ENCODE measurements at places on chromosomes 1 and 21. TPM values are rescaled to one million over a fixed set of nuclear protein-coding genes. Genes with fewer than 3 reads are reported as not detected.

Gene MYCBP
- 22.4 TPM for total RNA-seq

Gene RBM11
- total RNA-seq = 2.0 TPM

Gene NBPF10
- total RNA-seq = 3.7 TPM

Gene SPATA45
- total RNA-seq = not detected

Gene CTPS1
- total RNA-seq = 20.7 TPM

Gene SYNC
- 19.9 TPM for total RNA-seq

Gene FAM177B
- not detected for total RNA-seq

Gene S100A7
- not detected for total RNA-seq

Gene KCNJ10
- 0.58 TPM for total RNA-seq

Gene GPR161
- 22.0 TPM for total RNA-seq

Gene CCDC30
- total RNA-seq = 4.5 TPM

DNA sequence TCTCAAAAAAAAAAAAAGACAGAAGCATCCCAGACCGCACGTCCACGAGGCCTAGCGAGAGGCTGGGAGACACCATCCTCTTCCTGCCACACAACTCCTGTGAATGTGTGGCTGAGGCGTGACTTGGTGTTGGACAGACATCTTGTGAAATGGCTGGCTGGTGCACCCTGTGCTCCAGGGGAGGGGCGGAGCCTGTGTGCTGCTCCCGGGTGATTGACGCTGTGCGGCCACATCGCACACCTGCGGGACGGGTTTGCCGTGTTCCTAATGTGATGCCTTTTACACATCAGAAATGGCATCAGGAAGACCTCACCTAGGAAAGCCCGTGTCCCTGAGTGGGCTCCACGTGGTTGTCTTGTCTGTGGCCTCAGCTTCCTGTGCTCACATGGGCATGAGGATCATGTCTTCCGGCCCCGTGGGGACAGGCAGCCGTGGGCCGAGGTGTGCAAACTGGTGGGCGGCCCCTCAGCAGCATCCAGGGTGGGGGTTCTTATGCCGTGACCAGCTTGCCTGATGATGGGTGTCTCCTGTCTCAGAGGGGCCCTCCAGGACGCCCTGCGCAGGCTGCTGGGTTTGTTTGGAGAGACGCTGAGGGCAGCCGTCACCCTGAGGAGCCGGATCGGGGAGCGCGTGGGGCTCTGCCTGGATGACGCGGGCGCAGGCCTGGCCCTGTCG lies 64.4 kb downstream of the PCNT start:
- H3K36me3 ChIP-seq = peaks cover 86% of the 10 kb centered on the region
- H3K4me3 ChIP-seq = no peak overlapping the region
- DNase-seq = peak; percentile 72
- no peaks in the 10 kb centered on the region for H3K27me3 ChIP-seq

GRCh38 chr1:85612704-85613361 lies 32.3 kb downstream of the CCN1 start:
- no peak overlapping the region for H3K4me3 ChIP-seq
- DNase-seq = no peak
- peaks cover 7% of the 10 kb centered on the region for H3K27me3 ChIP-seq

- DNase-seq = no peak
- no peaks in the 10 kb centered on the region for H3K4me1 ChIP-seq
- no peak overlapping the region for H3K4me3 ChIP-seq
- H3K36me3 ChIP-seq = no peaks in the 10 kb centered on the region
Observed at GRCh38 chr1:110061341-110061740, 9.1 kb downstream of the ALX3 start.

GRCh38 chr1:49298304-49298703 lies 521.6 kb upstream of the BEND5 start:
- no peaks in the 10 kb centered on the region for H3K4me1 ChIP-seq
- H3K4me3 ChIP-seq = no peak overlapping the region
- no peak for DNase-seq
- no peak overlapping the region for H3K27ac ChIP-seq
- H3K36me3 ChIP-seq = no peaks in the 10 kb centered on the region

GRCh38 chr1:41038110-41038509 lies 16.6 kb upstream of the SLFNL1 start:
- no peak for DNase-seq
- H3K27ac ChIP-seq = no peak overlapping the region
- no peaks in the 10 kb centered on the region for H3K4me1 ChIP-seq
- H3K27me3 ChIP-seq = no peaks in the 10 kb centered on the region
- H3K4me3 ChIP-seq = no peak overlapping the region
- no peaks in the 10 kb centered on the region for H3K36me3 ChIP-seq

DNA sequence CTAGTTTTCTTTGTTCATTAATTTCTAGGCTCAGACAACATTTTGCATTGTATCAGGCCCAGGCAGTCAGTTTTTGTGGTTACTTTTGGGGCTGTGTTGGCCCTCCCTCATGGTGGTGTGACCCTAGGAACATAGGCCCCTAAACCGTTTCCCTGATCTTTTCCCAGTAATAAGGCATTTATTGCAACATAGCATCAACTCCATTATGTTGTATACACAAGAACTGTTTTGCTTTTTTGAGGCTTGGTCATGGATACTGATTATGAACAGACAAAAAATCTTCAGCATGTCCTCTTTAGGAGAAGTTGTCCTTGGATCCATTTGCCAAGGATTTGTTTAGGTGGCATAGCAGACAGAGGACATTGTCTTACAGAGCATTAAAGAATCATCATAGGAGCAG lies 10.3 kb downstream of the B3GALT2 start:
- H3K27ac ChIP-seq = no peak overlapping the region
- H3K4me3 ChIP-seq = no peak overlapping the region
- no peak for DNase-seq
- no peaks in the 10 kb centered on the region for H3K27me3 ChIP-seq

DNA sequence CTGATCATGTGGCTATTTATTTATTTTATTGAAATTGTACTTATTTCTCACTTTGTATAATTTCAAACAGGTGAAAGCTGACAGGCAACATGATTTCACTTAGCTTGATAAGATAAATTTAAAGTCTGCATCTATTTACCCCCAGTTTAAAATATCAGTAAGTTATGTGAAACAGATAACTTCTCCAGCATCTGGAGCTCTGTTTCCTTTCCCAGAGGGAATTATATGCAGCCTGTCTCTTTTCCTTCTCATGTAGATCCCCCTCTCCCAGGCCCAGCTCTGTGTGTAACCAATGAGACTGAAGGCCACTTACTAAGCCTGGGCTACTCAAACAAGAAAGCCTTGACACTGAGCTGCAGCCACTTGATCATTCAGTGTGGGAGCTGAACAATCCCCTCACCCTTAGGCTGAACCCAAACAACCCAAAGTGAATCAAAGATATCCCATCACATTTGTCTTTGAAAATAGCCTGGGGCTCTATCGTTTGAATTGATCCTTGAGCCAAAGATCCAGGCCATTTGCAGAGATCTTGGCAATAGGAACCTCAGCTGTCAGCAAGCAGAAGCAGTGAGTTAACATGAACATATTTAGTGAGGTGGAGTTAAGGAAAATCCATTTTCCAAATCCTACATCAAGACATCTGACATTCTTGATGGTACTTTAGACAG lies 383.9 kb downstream of the TGFB2 start:
- no peak overlapping the region for H3K27ac ChIP-seq
- no peak overlapping the region for H3K4me3 ChIP-seq
- no peak for DNase-seq
- H3K36me3 ChIP-seq = no peaks in the 10 kb centered on the region
- H3K27me3 ChIP-seq = no peaks in the 10 kb centered on the region

GRCh38 chr1:14437417-14437918 lies 161.0 kb upstream of the KAZN start:
- no peak for DNase-seq
- H3K27ac ChIP-seq = no peak overlapping the region
- no peaks in the 10 kb centered on the region for H3K4me1 ChIP-seq
- H3K36me3 ChIP-seq = no peaks in the 10 kb centered on the region

GRCh38 chr21:41242238-41242829 lies 74.3 kb upstream of the FAM3B start:
- H3K27me3 ChIP-seq = no peaks in the 10 kb centered on the region
- no peak for DNase-seq
- H3K4me1 ChIP-seq = no peaks in the 10 kb centered on the region
- H3K4me3 ChIP-seq = no peak overlapping the region
- H3K27ac ChIP-seq = no peak overlapping the region

- no peak overlapping the region for H3K4me3 ChIP-seq
- H3K4me1 ChIP-seq = no peaks in the 10 kb centered on the region
Observed at GRCh38 chr1:86926883-86927282, 12.4 kb downstream of the HS2ST1 start.

GRCh38 chr1:108896146-108897145 lies 19.7 kb downstream of the GPSM2 start:
- peak; percentile 52 for DNase-seq
- no peaks in the 10 kb centered on the region for H3K27me3 ChIP-seq
- H3K36me3 ChIP-seq = no peaks in the 10 kb centered on the region
- no peak overlapping the region for H3K4me3 ChIP-seq
- no peaks in the 10 kb centered on the region for H3K4me1 ChIP-seq

DNA sequence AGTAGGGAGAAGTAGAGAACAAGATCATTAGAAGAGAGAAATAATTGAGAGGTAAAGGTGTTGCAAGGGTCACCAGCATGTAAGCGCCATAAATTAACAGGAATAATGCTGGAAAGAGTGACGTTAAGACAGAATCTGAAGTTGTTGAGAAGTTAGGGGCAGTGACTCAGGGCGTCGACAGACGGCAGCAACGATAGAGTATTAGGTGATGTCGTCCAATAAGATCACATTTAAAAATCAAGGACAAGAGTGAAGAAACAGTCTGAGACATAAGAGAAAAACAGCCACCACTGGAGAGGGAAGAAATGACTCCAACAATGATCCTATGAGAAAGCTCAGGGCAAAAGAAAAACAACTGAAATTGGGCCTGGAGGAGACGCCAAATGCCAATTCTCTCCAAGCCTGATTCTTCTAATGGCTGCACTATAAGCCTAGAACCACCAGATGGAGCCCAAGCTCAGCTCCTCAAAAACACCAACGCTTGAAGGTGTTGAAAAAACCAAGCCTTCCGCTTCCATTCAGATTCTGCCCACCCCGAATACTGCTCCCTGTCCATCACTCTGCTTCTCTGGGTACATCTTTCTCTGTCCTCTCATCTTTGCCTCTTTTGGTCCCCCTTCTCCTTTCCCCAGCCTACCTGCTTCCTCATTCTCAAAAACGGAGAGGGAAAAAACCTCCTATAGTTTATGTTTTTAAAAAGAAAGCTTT lies 70.0 kb downstream of the LUZP1 start:
- peaks cover 7% of the 10 kb centered on the region for H3K36me3 ChIP-seq
- no peaks in the 10 kb centered on the region for H3K27me3 ChIP-seq
- no peak for DNase-seq
- H3K4me3 ChIP-seq = no peak overlapping the region
- H3K4me1 ChIP-seq = peaks cover 55% of the 10 kb centered on the region

DNA sequence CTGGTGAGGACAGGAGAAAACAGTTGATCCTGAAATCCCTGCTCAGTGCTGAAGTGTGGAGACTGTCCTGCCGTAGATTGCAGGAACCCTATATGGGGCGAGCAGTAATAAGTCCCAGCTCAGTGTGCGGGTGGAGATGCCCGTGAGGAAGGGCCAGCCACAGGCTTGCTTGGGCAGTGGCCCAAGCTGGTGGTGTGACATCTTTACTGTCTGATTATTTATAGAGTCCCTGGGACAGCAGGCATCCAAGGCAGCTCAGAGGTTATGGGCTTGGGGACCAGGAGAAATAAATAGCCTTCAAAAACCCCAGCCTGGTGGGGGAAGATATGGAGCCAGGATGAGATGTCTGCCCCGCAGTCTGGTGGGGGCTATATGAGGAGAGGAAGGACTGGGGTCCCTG lies 170.7 kb upstream of the POU3F1 start:
- no peak overlapping the region for H3K4me3 ChIP-seq
- H3K27ac ChIP-seq = no peak overlapping the region

DNA sequence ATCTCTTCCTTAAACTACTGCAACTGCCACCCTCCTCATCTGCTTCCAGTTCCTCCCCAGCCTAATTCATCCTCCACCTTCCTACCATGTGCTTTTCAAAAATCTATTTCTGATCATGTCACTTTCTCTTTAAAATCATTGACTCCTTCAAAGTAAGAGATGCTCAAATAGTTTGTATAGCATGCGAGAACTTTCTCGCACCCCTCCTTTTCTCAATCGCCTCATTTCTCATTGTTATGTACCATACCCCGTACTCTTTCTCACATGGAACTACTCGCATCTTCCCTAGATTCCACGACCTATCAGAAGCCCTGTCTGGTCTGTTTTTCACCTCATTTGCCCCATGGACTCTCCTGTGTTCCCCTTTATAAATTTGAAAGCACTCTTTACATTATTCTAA lies 238.2 kb downstream of the NRIP1 start:
- no peaks in the 10 kb centered on the region for H3K27me3 ChIP-seq
- DNase-seq = no peak
- H3K27ac ChIP-seq = no peak overlapping the region
- no peaks in the 10 kb centered on the region for H3K4me1 ChIP-seq
- no peaks in the 10 kb centered on the region for H3K36me3 ChIP-seq

DNA sequence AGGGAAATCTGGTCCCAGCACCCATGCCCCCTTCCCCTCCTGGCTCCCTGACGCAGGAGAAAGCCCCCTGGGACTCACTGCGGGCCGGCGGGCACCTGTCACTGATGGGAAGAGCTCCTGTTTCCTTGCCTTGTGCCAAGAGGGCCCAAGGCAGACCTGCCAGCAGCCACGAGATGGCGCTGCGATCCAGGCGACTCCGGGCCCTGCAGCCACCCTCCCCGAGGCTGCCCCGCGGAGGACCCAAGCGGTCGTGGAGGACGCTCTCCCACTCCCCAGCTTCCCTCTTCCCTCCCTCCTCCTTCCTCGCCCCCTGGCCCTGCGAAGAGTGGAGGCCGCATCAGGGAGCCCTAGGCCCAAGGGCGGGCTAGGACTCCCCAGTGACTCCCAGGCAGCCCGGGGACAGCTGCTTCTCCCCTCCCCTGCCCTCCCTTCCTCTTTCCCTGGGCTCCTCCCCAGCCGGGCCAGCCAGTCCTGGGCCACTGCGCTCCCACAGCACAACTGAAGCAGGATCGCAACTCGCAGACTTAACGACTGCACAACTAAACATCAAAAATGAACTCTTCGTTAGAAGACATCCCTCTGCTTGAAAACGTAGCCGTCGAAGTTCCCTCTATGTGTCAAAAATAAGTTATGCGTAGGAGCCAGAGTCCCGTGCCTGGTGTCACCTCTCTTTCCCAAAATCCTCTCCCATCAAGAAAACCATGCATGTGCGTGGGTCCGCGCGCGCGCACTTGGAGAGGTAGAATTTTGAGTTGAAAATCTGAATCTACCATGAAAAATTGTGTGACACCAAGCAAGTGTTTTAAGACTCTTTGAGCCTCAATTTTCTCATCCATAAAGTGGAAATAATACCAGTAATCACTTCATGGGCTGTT lies 34.2 kb downstream of the BATF3 start:
- peak; percentile 84 for DNase-seq
- no peaks in the 10 kb centered on the region for H3K27me3 ChIP-seq
- no peaks in the 10 kb centered on the region for H3K36me3 ChIP-seq
- H3K4me1 ChIP-seq = peaks cover 53% of the 10 kb centered on the region
